ENCODE measurements at places on chromosomes 2 and 18.

DNA sequence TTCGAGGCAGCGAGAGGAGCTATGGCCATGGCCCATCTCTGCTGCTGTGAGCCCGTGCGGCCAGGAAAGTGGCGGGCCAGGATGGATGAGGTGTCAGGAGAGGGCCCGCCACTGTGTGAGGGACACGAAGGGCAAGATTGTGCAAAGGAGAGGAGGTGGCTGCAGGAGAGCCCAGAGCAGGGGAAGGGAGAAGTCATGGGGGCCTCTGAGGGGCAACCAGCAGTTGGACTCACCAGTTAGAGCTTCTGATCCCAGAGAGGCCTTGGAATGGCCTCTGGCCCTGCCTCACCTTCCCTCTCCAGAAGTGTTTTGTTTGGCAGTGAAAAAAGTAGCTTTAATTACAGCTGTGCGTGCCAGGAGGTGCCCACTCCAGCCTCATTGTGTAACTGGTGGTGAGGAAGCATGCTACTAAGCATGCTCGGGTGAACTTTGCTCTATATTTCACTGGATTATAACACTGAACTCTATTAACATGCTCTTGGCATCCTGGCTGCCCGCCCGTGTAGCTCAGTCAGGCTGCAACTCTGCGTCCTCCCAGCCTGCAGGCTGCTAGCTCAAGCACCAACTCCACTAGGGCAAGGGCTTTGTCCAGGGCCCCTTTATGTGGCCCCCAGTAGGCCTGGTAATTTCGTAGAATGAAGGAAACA lies 34.2 kb downstream of the IMPA2 start:
- no peak for DNase-seq

DNA sequence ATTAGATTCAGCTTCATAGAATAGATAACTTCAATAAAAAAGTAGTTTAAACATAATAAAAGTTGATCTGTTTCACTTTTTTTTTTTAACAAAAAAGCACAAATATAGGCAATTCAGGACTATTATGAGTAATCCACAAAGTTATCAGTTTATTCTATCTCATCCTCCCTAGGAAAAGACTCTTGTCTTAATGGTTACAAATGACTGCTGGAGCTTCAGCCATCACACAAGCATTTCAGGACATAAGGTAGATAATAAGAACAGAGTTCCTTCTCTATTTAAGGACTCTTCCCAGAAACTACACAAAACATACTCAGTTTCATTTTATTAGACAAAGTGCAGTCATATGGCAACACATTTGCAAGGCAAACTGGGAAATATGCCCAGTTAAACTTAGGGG lies 357.6 kb upstream of the SETBP1 start:
- DNase-seq = no peak

GRCh38 chr2:180133736-180134135 lies 126.6 kb upstream of the CWC22 start:
- DNase-seq = no peak

GRCh38 chr2:218298314-218298875 lies 6.1 kb upstream of the TMBIM1 start:
- DNase-seq = no peak

DNA sequence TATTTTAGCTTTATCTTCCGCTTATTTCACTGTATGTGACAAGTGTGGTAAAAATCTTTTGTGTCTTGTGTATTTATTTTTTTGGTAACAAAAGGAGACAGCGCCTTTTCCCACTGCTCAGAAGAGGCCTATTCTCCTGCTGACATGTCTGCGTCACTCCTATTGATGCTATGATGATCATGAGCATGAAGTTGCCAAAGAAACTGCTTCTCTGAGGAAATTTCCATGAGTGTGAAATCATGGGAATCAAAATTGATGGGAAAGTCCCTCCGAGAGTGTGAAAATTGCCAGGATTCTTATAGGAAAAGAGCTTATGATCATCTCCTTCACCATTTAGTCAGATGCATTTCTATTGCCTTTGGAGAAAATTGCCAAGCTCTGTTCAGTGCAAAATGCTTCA lies 36.5 kb upstream of the DARS1 start:
- DNase-seq = no peak

DNA sequence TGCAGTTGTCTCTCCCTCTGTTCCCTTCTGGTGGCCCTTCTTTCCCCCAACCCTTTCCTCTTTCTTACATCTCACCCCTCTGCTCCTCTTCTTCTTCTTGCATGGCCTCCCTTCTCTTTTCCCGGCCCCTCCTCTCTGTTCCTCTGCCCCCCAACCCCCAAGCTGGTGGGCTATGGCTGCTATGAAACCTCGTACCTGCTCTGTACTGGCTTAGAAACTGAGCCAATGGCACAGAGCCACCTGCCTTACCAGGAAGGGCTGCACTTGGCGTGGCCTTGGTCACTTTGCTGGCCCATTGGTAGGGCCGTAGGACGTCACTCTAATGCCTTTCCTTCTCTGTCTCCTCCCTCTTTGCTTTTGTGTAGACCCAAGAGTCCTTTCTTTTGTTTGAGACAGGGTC lies 78.9 kb downstream of the LRRFIP1 start:
- DNase-seq = no peak

- no peak for DNase-seq
Observed at GRCh38 chr18:35464831-35465279, 32.9 kb downstream of the INO80C start.

DNA sequence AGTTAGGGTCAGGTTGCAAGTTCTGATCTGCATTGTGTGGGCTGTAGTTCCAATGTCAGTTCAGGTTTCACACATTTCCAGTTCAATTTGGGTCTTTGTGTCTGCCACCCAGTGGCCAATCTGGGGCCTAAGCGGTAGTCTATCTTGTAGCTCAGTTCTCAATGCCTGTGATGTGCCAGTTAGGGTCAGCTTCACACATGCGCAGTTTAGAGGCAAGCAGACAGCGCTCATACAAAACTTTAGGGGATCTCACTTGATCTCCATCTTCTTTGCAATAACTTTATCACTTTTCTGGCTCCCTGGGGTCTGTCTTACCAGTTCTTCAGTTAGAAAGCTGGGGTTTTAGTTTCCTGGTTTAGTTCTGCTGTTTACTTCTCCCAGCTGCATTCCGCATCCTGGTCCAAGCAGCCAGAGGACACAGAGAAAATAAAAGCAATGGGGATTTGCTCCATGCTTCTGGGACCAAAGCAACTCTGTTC lies 11.0 kb upstream of the ZNF24 start:
- peak; percentile 62 for DNase-seq

GRCh38 chr2:112290088-112290487 lies 14.7 kb downstream of the ZC3H6 start:
- no peak for DNase-seq

DNA sequence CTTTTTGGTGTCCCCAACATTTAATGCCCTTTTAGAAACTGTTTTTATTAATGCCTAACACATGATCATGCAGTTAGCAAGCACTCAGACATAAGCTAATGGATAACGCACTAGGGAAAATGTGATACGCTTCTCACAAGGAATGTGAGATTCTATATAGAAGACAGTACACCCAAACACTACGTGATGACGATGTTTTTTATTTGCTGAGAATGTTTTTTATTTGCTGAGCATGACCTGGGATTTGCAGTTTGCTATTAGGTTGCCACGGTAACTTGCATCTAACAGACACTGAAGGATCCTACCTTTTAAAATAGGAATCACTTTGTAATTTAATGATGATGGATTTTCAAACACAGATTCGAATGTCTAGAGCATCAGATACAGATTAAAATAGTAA lies 4.9 kb downstream of the SMC6 start:
- no peak for DNase-seq

DNA sequence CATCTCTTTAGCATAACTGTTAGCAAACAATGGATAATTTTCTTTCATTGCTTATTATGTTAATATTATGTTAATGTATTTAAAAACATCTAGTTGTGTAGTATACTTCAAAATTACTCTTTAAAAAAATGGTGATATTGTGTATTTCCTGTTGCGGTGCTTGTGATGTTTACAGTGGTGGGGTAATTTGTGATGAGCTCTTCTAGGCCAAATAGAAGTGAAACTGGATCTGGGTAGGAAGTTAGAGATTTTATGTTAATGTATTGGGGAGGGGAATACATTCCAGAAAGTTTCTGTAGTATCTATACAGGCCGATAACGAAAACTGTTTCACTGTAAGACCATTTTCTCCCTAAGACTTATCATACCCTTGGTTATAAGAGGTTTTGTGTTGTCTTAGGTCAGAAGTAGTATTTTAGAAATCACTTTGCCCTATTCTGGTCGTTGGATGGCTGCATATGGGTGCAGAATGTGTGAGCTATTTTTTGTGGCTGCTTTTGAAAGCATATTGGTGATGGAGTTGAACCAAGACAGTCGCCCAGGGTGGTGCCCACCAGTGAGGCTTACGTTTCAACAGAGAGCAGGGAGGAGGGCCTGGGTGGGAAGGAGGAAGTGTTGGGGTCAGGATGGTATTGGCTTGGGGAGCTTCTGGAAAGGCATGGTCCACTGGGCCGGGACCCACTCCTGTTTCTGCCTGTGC lies 5.8 kb downstream of the TSHZ1 start:
- peak; percentile 44 for DNase-seq

- no peak for DNase-seq
Observed at GRCh38 chr2:206814498-206814897, 49.1 kb downstream of the FASTKD2 start.

DNA sequence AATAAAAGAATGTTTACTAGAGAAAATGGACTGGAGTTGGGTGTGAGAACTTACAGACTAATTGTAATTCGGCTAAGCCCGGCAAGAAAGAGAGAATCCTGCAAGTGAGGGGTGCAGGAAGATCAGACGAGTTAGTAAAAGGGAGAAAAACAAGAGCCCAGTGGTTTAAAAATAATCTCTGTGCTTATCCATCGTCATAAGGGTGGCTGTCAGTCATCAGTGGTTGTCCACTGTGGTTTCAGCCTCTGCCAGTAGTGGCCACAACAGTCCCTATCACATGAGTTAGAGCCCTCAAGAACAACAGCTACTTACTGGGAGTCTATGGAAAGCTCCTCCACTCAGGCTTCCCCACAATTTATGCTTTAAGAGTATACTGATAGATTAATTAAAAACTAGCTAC lies 239.8 kb downstream of the SETBP1 start:
- no peak for DNase-seq

- no peak for DNase-seq
Observed at GRCh38 chr2:168180914-168181313, 66.5 kb downstream of the STK39 start.

DNA sequence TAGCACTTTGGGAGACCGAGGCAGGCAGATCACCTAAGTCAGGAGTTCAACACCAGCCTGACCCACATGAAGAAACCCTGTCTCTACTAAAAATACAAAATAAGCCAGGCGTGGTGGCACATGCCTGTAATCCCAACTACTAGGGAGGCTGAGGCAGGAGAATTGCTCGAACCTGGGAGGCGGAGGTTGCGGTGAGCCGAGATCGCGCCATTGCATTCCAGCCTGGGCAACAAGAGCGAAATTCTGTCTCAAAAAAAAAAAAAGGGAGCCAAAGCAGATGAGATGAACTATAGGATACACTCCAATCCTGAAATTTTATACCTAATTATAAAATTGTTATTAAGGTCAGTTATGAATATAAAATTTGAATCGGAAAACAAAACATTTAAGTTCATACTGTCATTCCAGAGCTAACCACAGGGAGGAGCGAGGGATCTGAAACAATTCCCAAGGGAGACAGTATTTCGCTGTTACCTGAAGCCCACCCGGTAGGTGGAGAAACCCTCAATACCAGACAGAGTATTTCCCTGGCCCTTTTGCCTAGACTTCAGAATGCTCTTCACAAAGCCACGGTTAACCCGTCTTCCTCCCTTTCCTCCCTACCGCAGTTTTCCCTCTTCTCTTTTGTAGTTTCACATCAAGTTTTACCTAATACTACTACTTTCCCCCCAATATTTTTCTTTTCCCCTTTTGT lies 1.4 kb downstream of the PPM1G start:
- no peak for DNase-seq
